Activated CD8-positive, alpha-beta memory T cell treated with anti-CD3 and anti-CD28 coated beads for 48 hours (primary cell): ENCODE measurements at places on chromosomes 1 and 21.

GRCh38 chr1:3466366-3467075 lies 12.1 kb downstream of the ARHGEF16 start:
- no peak for DNase-seq

DNA sequence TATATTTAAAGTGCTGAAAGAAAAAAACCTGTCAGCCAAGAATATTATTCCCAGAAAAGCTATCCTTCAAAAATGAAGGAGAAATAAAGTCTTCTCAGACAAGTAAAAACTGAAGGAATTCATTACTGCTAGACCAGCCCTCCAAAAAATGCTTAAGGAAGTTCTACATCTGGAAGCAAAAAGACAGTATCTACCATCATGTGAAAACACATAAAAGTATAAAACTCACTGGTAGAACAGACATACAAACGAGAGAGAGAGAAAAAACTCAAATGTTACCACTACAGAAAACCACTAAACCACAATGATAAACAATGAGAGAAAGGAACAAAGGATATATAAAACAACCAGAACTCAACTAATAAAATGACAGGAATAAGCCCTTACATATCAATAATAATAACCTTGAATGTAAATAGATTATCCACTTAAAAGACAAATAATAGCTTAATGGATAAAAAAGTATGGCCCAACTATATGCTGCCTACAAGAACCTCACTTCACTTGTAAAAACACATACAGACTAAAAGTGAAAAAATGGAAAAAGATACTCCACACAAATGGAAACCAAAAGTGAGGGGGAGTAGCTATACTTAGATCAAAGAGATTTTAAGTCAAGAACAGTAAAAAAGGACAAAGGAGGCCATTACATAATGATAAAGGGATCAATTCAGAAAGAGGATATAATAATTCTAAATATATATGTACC lies 22.0 kb downstream of the NSL1 start:
- no peak for DNase-seq

- DNase-seq = no peak
These were observed 15.1 kb upstream of the HEATR1 start for GRCh38 chr1:236619398-236619797.

DNA sequence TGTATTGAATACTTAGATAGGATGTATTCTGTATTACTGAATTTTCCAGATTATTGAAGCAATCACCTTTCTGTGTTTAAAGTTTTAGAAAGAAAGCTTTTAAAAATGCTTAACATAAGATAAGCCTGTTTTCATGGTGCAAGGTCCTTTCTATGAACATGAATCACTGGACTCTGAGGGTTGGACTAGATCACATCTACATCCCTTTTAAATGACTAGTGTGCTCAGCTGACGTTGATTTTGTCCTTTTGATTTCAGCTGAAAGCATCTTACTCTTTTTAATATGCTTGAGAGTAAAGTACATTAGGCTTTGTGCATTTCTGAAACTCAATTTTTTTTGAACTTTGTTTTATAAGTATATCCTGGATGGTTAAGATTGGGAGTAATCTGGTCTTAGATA lies 16.2 kb downstream of the MIER1 start:
- DNase-seq = no peak

DNA sequence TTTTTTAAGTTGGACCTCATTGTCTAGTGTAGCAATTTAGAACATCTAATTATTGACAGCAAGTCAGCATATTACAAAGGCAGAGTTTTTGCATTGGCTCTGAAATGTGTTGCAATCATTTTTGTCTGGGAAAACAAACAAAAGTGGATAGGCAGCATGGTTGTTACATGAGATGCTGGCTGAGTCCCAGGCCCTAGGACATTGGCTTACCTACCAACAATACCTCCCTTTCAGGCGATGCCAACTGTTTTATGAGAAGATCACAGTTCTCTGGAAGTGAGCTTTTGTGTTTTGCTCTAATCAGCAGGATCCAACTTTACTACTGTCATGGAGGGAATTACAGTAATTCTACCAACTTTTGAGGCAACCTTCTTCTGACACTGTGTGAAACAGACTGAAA lies 71.5 kb upstream of the CXADR start:
- no peak for DNase-seq

- DNase-seq = no peak
These were observed 34.5 kb downstream of the SLC45A1 start for GRCh38 chr1:8352471-8352845.

DNA sequence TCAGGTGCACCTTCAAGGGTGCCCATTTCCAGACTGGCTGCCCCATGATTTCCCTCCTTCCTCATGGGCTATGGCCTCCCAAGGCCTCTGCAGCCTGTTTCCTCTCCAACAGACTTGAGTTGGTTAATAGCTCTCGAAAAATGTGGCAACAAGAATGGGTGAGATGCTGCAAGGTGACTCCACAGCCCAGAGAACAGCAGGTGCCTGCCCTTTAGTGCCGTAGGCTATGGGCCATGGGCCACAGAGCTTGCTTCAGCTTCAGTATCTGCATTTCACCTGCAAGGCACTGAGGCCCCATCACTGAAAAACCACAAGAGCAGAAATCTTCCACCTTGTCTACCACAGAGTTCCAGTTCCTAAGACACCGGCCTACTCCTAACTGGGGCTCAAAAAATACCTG lies 122.0 kb downstream of the ETS2 start:
- DNase-seq = no peak

- DNase-seq = no peak
These were observed 28.9 kb upstream of the LYPLAL1 start for GRCh38 chr1:219144658-219145315.

GRCh38 chr1:13864760-13865159 lies 164.8 kb downstream of the PRDM2 start:
- DNase-seq = no peak

GRCh38 chr21:44294391-44295162 lies 5.3 kb upstream of the PFKL start:
- no peak for DNase-seq
